Thyroid gland (tissue), 4 donors: ENCODE measurements at places on chromosomes 2 and 18.

DNA sequence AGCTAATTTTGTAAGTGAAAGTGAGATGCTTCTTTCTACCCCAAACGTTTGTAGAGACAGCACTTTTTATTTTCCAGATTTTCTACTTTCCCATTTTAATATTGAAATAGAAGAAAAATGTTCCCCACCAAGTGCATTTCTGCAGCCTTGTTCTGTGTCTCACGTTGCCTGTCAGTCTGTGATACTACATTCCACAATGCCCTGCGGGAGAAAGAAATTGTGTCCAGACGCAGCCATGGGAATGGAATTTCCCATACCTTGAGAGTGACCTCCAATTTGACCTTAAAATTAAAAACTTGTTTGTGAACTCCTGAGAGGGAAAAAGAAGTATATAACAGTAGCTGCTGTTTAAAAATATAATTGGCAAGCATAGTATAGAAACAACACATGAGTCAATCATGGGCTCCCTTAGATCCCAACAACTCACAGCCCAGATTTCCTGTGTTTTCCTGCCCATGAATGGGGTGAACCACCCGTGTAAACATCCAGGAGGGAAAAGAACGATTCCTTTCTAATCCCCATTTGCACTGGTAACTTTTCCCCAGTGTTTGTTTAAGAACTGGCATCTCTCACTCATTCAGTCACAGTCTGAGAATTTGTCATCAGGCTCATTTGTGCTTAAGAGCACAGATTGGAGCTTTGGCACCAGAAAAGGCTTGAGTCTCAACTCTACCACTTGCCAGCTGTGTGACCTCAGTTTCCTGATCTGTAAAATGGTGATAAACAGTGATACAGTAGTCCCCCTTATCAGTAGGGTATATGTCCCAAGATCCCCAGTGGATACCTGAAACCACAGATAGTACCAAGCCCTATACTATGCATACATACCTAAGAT, 166.1 kb upstream of the ZNF521 start:
- no peak for DNase-seq

GRCh38 chr2:106314444-106314843, 120.3 kb upstream of the UXS1 start:
- no peak for DNase-seq

- no peak for DNase-seq
These were observed 33.8 kb downstream of the PRELID3A start for GRCh38 chr18:12441475-12442034.

DNA sequence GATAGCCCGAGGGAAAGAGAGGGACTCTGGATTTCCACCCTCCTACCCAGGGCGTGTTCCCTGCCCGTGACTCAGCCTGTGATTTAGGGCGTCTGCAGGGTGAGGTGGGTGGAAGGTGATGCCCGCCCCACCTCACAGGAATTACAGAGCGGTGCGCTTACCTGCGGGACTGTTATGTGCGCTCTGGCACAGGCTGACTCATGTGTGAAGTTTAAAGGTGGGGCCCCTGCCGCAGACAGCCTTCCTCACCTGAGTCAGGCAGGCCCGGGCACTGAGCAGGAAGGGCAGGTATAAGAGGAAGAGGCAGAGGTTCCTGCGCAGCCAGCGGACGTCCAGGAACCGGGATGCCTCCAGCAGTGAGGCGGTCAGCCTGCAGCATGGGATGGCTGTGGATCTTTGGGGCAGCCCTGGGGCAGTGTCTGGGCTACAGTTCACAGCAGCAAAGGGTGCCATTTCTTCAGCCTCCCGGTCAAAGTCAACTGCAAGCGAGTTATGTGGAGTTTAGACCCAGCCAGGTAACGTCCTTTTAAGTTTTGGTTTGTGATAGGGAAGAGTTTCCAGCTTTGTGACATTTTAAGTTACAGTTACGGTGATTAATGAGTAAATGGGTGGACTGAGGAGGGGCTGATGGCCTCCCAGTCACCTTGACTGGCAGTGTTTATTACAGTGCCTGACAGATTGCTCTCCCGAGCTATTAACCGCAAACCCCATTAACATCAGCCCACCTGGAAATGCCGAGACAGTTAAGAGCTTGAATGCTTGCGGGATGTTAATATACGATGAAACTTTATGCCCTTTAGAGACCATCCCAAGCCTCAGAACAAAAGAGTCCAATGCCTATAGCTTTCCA, 141.6 kb upstream of the TTC39C start:
- DNase-seq, result no peak

GRCh38 chr2:127429844-127430425, 11.7 kb downstream of the PROC start:
- no peak for DNase-seq

- DNase-seq, result peak; percentile 61
These were observed 19.0 kb downstream of the INO80C start for GRCh38 chr18:35478520-35479435.

DNA sequence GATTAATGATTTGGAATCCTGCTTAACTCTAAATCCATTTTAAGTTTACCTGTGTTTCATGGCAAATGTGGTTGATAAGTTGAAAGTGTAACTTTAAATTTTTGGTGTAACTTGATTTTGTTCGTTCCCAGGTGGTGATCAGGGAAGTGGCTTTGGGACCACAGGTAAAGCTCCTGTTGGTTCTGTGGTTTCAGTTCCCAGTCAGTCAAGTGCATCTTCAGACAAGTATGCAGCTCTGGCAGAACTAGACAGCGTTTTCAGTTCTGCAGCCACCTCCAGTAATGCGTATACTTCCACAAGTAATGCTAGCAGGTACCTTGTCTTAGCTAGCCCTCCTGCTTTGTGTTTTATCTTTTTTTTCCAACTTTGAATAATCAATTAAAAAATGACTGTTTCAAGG, 62.8 kb downstream of the AGFG1 start:
- peak; percentile 55 for DNase-seq

GRCh38 chr2:232293191-232293590, 85.4 kb upstream of the ALPP start:
- no peak for DNase-seq

- no peak for DNase-seq
These were observed 83.7 kb upstream of the UBXN4 start for GRCh38 chr2:135657806-135658582.

- no peak for DNase-seq
These were observed 352.5 kb upstream of the GULP1 start for GRCh38 chr2:187939180-187939579.

GRCh38 chr2:121746071-121746578, 9.3 kb upstream of the TSN start:
- no peak for DNase-seq

DNA sequence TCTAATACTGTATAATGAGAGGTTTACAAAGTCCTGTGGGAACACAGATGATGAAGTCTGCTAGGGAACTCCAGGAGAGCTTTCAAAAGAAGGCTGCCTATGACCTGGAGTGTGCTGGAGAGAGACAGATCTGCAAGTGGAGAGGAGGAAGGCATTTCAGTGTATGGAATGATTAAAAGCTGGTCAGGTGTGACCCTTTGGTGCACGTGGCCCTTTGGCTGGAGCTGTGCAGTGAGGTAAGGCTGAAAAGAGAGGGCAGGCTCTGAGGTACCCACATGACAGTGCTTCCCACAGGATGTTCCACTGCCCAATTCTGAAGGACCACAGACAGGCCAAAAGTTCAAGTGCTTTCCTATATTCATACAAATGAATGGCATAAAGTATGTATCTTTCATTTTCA, 157.1 kb downstream of the DYM start:
- DNase-seq, result peak; percentile 31

GRCh38 chr2:46655551-46656436, 176.4 kb downstream of the TMEM247 start:
- no peak for DNase-seq

- DNase-seq, result no peak
These were observed 205.6 kb downstream of the TMEM182 start for GRCh38 chr2:102967451-102967850.

GRCh38 chr2:240145461-240145860, 5.0 kb upstream of the OTOS start:
- DNase-seq, result no peak

GRCh38 chr18:42185486-42185885, 230.5 kb downstream of the PIK3C3 start:
- no peak for DNase-seq

GRCh38 chr2:72271766-72272641, 124.3 kb upstream of the CYP26B1 start:
- DNase-seq, result no peak

DNA sequence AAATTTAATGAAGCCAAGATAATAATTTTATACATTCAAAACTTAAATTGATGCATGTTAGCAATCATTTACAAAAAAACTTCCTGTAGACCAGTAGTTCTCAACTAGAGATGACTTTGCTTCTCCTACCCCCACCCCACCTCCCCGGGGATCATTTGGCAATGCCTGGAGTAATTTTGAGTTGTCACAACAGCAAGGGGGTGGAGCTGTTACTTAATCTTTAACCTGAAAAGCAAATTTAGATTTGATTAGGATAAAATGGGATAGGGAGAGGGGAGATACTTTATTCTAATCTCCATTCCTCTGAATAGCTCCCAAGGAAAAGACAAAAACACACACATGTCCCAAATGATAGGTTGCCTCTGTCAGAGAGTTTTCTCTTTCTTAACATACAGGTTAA, 4.2 kb downstream of the SLC40A1 start:
- DNase-seq, result peak; percentile 12

GRCh38 chr2:219968685-219969345, 341.4 kb downstream of the SLC4A3 start:
- no peak for DNase-seq

- DNase-seq, result no peak
These were observed 364.0 kb downstream of the LPIN1 start for GRCh38 chr2:12110481-12110880.

GRCh38 chr18:1604751-1605150, 700.1 kb downstream of the ADCYAP1 start:
- no peak for DNase-seq

DNA sequence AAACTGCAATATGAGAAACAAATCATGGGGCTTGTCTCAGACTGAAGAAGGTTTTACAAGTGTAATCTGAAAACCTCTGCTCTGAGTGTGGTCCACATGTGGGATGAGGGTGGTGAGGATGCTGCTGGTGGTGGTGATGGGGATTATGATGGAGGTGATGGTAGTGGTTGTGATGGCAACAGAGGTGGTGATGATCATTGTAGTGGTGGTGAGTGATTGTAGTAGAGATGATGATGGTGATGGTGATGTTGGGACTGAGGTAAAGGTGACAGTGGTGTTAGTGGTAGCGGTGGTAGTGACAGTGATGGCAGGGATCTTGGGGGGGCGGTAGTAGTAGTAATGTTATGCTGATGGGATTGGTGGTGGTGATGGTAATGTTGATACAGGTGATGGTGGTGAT, 217.8 kb downstream of the ANAPC1 start:
- no peak for DNase-seq

DNA sequence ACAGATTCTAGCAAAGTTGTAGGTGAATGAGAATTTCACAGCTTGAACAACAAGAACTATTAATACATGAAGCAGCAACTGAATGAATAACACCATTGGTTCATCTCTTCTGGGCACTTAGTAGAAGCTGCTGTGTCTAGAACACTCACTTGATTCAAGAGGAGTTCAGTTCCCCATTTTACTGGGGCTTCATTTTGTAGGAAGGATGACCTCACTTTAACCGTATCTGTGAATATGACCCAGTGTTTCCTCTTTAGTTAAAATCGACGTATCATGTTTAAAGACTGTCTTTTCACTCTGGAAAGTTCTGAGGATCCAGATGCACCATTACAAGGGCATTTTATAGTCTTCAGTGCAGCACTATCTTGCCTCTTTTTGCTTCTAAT, 47.8 kb downstream of the LRRTM1 start:
- DNase-seq, result no peak

DNA sequence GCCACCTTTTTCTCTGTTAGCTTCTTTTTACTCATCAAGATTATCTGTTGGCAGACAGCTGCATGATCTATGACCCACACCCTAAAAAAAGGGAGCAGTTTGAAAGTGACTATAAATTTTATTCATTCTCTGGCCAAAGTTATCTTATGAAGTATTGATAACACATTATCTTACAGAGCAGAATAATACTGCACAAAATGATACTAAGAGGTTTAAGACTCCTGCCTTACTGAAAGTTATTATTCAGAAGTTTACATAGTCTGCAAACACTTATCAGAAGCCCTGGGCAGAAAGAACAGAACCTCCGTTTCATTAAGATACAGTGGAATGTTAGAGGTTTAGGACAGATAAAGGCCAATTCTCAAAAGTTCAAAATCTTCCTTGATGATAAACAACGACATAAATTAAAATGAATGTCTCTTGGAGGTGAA, 78.2 kb downstream of the ZEB2 start:
- DNase-seq, result no peak

DNA sequence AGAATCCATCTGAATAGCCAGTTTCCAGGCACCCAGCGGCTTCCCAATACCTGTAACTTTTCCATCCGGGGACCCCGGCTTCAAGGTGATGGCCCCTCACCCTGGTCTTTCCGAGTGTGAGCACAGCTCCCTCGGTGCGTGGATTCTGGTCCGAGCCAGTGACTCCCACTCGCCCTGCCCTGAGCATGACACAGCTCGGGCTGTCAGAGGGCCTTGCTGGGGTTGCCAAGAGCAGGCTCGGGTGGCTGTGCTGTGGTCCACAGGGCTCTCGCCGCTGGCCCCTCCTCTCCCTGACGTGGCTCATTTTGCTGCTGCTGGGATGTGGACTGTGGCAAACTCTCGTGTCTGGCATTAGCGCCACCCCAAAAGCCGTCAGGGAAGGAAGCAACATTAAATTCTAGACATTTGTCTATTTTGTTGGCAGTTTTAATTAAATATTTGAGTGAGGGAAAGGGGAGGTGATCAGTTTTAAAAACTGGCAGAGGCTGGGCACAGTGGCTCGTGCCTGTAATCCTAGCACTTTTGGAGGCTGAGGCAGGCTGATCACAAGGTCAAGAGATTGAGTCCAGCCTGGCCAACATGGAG, 5.6 kb upstream of the ESPNL start:
- no peak for DNase-seq
